Effector memory CD8-positive, alpha-beta T cell (primary cell): ENCODE measurements at places on chromosomes 6 and 20.

DNA sequence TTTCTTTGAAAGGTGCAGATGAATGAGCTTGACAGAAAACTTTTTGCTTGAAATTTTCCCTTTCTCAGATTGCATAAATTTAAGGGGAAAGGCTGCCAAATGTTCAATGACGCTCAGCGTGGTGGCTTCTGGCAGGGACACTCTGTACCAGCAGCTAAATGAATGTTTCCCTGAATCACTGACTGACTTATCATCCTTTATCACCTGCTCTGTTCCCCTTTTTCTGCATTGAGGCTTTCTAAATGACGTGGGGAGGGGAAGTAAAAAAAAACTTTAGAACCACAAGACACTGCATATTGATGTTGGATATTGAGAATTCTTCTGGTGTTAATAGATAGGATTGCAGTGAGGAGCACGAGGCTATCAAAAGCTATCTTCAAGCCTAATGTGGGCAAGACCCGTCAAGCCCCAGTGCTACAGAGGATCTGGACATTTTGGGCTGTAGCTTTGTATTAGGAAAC is 46.9 kb upstream of the ENPP5 start:
- H3K4me3 ChIP-seq: no peak overlapping the region
- H3K27ac ChIP-seq: no peak overlapping the region
- no peak for DNase-seq
- no peaks in the 10 kb centered on the region for H3K27me3 ChIP-seq
- H3K4me1 ChIP-seq: no peaks in the 10 kb centered on the region

DNA sequence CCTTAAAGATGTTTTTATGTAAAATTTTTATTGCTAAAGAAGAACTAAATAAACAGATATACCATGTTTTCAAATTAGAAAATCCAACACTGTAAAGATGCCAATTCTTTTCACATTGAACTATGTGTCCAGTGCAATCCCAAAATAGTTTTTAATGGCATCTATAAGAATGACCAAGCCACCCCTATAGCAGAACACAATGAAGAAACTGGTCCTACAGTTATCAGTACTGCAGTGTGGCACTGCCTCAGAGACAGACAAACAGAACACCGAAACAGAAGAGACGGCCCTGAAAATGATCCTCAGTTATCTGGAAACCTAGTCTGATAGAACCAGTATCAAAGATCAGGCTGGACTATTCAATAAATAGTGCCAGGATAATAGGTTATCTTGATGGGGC is 41.9 kb downstream of the KIF13A start:
- DNase-seq: no peak
- H3K4me1 ChIP-seq: no peaks in the 10 kb centered on the region
- peaks cover 13% of the 10 kb centered on the region for H3K27me3 ChIP-seq
- no peaks in the 10 kb centered on the region for H3K36me3 ChIP-seq
- no peak overlapping the region for H3K27ac ChIP-seq
- no peak overlapping the region for H3K4me3 ChIP-seq

GRCh38 chr6:129882510-129883023 is 21.5 kb upstream of the TMEM244 start:
- no peaks in the 10 kb centered on the region for H3K36me3 ChIP-seq
- no peaks in the 10 kb centered on the region for H3K4me1 ChIP-seq
- no peak for DNase-seq
- H3K27ac ChIP-seq: peak overlapping the region; percentile 1
- H3K27me3 ChIP-seq: peaks cover 8% of the 10 kb centered on the region
- H3K4me3 ChIP-seq: peak overlapping the region; percentile 34

GRCh38 chr20:5430670-5431069 is 113.9 kb upstream of the PROKR2 start:
- H3K4me3 ChIP-seq: no peak overlapping the region
- no peak overlapping the region for H3K27ac ChIP-seq
- DNase-seq: no peak
- H3K4me1 ChIP-seq: no peaks in the 10 kb centered on the region
- H3K36me3 ChIP-seq: no peaks in the 10 kb centered on the region
